Stimulated activated CD4-positive, alpha-beta T cell treated with anti-CD3 and anti-CD28 coated beads, TNF-alpha, amount 100 ng/mL, for 48 hours (primary cell): ENCODE measurements at places on chromosomes 12 and 14.

DNA sequence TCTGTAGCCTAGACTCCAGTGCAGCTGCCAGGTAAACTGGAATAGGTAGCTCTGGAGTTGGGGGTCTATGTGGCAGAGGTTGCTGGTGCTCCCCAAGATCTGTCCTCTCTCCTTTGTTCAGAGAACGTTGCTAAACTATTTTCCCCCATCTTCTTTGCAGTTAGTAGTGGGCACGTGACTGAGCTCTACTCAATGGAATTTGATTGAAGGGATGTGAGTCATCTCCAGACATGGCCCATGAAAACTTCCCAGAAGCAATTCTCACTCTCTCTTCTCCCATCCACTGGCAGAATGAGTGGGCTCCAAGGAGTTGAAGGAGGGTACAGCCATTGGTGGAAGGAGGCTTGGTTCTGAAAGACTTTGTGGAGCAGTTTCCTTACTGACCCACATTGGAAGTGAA, 44.0 kb downstream of the PAH start:
- no peak for DNase-seq

GRCh38 chr12:30826276-30826675, 71.5 kb upstream of the CAPRIN2 start:
- no peak for DNase-seq

DNA sequence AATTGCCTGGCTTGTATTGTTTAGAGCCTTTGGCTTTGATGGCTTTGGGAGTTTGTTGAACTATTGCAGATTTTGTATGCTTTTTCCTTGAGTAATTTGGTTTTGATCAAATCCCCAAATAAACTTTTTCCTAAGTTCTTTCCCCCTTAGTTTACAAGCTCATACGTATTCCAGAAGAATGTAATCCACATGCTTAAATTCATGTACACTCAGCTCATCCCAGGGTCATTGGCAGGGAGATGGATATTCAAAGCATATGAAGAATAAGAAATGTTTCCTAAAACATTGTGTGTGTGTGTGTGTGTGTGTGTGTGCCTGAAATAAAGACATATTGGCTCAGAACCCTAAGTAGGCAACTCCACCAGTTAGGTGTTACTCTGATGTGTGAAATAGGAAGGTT, 89.4 kb downstream of the TMEM30B start:
- DNase-seq, result no peak

- no peak for DNase-seq
These were observed 15.0 kb downstream of the G2E3 start for GRCh38 chr14:30573966-30574365.

DNA sequence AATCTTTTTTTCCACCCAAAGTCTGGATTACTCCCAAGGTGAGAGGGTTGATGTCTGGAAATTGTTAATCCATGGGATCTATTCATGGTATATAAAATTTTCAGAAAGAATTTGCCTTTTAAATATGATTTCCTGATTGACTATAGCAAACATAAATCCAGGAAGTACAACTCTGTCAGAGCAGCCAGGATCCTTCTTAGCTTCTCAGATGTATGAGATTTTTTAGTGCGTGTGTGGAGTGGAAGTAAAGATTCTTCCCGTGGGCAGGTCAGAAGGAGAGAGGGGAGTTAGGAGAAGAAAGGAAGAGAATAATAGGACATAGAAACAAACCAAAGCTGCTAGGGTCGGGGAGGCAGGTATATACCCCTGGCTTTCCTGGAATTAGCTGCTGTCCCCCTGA, 159.3 kb downstream of the FBXL14 start:
- no peak for DNase-seq

GRCh38 chr12:93879476-93880421, 202.6 kb downstream of the CRADD start:
- no peak for DNase-seq

DNA sequence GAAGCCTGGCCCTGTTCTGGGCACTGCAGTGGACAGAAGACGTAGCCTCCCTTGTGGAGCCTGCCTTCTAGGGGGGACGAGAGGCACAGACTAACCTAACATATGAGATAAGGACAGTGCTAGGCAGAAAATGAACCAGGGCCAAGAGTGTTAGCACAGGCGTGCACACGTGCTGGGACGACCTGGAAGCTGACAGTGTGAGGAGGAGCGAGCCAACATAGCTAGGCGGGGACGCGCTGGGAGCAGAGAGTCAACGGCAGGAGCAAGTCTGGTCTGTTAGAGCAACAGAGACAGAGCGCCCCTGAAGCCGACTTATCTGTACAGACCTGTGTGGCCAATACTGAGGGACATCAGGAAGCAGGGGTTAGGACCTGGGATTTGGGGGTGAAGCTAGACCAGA, 8.0 kb downstream of the PXMP2 start:
- no peak for DNase-seq

- DNase-seq, result no peak
These were observed 67.2 kb downstream of the PTPRR start for GRCh38 chr12:70853326-70853725.

DNA sequence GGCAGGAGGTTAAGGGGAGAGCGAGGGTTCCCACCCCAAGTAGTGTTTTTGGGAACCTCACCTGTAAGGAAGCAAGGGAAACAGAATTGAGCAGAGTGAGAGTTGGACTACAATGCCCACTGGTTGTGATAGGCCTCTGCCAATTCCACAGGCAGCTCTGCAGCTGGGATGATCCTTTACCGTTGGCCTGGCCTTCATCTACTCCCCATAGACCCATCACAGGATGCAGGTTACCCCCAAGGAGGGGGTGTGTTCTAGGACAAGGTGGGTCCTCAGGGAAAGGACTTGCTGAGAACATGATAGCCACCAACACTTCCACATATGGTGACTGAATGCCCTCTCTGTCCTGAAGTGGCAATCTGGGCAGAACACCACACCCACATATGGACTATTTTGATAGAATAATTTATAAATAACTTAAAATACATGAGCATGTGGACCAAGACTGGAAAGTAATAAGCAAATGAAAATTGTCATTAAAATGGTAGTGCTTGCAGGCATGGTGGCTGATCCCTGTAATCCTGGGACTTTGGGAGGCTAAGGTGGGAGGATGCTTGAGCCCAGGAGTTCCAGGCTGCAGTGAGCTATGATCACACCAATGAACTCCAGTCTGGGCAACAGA, 8.4 kb downstream of the PHLDA1 start:
- no peak for DNase-seq

DNA sequence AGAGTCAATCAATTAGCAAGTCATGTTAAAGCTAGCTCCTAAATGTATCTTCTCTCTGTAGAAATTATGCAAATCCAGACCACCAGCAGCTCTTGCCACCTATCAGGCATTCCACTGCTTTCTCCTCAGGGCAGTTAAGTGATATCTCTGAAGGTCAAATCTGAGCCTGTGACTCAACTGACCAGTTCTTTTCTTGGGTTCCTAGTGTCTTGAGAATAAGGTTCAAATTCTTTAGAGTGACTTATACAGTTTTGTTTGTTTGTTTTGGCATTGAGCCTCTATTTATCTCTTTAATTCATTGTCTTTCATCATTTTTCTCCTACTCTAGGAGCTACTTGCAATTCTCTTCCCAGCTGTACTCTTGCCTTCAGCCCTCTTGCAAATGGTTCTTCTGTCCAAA, 2.5 kb upstream of the LRIG3 start:
- DNase-seq, result no peak

GRCh38 chr14:33800735-33801163, 150.1 kb downstream of the EGLN3 start:
- DNase-seq, result no peak

DNA sequence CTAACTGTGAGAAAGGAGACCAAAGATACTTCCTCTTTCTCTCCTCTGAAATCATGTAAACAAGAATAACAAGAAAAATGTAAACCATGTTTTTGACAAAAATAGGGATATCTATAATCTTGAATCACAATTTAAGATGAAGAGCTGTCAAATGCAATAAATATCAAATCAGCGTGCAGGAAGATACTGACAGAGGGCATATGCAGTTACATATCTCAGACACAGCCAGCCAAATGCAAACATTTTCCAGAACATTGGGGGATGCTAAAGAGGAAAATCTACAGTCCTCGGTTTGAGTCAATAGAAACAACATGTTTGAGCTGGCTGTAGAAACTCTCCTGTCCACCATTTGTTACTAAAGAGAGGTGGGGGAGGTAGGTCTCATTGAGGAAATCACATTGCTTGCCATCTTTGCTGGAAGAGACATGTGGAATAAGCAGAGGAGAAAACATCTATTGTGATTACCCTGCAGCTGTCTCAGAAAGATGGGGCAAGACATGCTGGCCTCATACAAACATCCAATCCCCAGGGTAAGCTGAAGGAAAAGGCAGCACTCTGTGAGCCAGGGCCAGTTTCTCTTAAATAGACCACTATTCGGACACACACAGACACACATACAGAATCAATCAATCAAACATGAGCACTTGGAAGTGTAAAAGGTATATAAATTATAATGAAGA, 43.5 kb downstream of the CNTN1 start:
- no peak for DNase-seq

- no peak for DNase-seq
These were observed 11.3 kb downstream of the CFAP54 start for GRCh38 chr12:96500693-96501092.
